ENCODE measurements at places on chromosomes 2 and 18. TPM values are rescaled to one million over a fixed set of nuclear protein-coding genes. Genes with fewer than 3 reads are reported as not detected.
A peak's percentile ranks its signal among the peaks of the same experiment; 100 is the strongest.

CD302 gene
- total RNA-seq = 1.8 TPM

- DNase-seq = no peak
Measured at GRCh38 chr2:96937586-96937985, 48.8 kb downstream of the FAM178B start.

- peak; percentile 90 for DNase-seq
Measured at GRCh38 chr2:152573168-152573567, 144.1 kb downstream of the PRPF40A start.

DNA sequence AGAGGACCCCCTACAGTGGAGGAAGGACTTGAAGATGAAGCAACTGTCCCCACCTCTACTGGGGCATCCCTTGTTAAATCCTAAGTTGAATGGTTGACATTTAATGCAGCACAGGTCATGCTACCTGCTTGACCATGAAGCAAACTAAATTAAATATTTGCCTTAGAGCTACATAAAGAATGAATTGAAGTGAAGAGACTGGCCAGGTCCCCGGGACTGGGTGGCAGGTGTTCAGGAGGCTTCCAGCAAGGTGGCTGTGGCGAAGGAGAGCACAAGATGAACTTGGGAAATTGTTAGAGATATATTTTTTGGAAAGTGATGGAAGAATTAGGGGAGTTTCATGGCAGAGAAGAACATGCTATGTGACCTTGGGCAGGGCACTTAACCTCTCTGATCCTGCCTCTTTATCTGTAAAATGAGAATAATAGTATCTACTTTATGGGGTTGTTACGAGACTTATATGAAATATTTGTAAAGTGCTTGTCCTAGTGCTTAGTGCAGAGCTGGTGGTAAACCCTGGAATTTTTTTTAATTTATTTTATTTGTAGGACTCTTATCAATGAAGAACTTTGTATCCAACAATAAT is 37.3 kb downstream of the EFR3B start:
- DNase-seq = no peak

DNA sequence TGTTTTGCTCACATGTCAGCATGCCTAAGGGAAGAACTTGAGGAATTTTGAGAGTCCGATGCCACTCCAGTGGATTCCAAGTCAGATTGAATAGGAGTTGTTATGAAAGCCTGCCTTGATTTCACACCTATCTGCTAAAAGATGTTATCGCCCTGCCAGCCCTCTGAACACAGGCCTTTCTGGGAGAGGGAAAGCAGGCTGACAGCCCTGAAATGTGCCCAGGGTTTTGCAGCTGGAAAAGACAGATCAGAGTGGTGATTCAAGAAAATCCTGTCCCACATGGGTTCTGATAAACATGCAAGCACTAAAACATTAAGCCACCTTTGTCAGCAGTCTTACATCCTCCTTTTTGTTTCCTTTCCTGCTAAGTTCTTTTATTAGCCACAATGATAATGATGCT is 1752.9 kb upstream of the CELF4 start:
- no peak for DNase-seq

DNA sequence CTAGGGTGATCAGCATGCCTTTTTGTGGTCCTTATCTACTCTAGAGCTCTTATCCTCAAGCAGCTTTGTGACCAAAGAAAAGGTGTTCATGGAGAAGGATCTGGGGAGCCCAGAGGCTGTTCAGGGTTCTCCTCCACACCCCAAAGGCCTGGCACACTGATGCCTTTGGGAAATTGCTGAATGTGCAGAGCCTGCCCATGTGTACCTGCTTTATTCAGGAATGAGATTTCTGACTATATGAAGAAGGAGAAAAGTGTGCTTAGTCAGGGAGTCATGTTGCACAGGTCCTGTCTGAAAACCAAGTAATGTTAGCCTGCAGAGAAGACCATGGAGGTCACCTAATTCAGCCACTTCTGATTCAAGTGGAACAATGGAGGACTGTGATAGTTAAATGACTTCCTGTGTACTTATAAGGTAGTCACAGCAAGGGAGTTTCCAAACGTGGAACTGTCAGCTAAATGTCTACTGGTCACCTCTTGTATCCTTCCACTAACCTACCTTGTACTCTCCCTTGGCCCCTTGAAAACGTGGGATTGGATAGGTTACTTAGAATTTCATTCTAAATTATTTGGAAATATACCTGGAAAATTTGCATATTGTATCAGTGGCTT is 81.3 kb downstream of the LIMS1 start:
- no peak for DNase-seq
